Suppressor macrophage (primary cell): ENCODE measurements at places on chromosomes 3 and 15.
A peak's percentile ranks its signal among the peaks of the same experiment; 100 is the strongest.

GRCh38 chr3:151214459-151214858 lies 11.4 kb upstream of the GPR171 start:
- no peak for DNase-seq

GRCh38 chr15:81268881-81269601 lies 54.9 kb downstream of the STARD5 start:
- DNase-seq: peak; percentile 92

DNA sequence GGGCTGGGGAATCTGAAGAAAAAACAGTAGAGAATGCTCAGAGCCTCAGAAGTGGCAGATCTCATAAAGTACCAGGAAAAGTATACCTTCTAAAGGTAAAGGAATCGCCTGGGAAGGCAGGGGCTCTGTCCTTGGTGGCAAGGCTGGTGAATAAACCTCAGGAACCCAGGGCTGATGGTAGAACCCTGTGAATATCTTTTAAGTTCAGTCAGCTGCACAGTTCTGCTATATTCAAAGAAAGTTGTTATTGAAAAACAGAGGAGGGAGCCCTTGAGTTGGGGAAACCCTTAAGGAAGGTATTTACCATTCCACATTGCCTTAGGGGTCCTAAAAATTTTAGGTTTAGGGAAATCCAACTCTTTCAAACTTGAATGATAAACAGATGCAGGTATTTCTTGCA lies 31.2 kb downstream of the ZPLD1 start:
- no peak for DNase-seq

- DNase-seq: no peak
Measured at GRCh38 chr3:100813828-100814227, 104.5 kb downstream of the TFG start.

DNA sequence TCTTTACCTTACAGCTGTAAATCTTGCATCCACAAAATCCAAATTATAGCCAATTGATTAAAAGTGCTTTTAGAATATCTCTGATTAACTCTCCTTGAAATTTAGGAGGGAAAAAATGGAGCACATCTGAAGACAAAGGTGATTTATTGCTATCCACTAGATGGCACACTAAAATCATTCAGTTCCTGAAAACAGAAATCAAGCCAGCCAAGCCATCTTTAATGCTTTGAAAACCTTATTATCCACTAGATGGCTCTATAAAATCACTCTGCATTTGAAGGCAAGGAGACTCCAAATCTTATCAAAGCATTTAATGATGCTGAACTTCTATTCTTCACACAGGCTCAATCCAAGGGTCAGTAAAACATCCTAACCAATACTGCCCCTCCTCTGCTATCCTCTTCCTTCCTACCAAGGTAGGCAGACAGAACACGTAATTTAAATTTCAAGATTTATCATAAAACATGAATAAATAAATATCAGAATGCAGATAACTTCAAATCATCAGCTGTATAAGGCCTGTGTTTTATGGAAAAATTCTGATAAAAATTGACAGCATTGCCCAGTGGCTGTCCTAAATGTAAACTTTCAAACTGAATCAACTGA lies 48.4 kb downstream of the GOLIM4 start:
- DNase-seq: peak; percentile 53

DNA sequence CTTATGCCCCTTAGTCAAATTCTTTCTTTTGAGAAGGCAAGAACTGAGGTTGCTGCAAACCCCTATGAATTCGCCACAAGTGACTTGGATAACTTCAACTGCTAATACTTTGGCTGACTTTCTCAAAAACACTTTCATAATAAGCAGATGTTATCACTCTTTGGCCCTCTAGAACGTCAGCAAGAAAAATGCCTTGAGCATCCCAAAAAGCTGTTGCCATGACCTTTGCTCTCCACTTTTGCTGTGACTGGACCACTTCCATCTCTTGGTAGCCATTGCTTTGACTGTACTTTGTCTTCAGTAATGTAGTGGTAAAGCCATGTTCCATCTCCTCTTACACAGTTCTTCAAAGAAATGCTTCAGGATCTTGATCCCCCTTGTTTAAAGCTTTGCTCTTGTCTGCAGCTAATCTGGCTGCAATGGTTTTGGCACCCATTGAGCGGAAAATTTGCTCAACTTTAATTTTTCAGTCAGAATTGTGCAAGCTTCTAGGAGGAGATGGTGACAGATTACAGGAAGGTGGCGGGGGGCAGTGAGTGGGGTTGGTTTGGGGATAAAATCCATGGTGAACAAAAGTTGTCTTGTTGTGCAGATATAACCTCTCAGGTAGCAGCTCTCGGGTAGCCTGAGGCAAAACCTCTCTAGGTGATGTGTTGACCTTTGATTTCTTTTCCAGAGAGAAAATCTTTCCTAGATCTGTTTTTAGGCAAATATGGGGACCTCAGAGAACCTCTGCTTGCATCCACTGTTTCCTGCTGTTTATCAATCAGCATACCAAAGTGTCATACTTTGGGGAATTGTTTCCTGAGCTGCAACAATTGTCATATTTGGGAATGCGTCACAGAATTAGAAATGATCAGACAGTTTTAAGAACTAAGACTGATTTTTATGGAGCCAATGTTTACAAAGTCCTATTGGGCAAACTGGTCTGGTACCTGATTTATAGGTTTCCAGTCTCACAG lies 83.6 kb downstream of the CCR1 start:
- DNase-seq: no peak
